Renal cortex interstitium (tissue), 15 donors: ENCODE measurements at places on chromosomes 7 and 10. TPM values are rescaled to one million over a fixed set of nuclear protein-coding genes. Genes with fewer than 3 reads are reported as not detected.

DNA sequence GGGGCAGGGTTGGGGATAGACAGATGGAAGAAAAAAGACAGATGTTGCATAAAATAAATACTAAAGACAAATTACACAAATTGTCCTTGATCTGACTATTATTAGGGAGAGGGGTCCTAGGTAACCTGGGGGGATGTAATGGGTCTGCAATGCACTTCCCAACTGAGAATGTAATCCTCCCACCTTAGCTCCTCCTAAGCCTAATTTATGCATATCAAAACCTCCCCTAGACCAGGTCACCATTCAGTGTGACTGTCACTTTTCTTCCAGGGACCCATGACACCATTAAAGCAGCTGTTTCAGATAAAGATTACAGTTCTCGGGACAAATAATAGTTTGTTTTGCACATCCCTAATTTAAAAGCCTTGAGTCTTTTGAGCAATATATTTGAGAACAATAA lies 133.9 kb upstream of the FEZF1 start:
- no peak for DNase-seq

GRCh38 chr10:131650771-131651673 lies 249.8 kb upstream of the PPP2R2D start:
- no peak for DNase-seq

DNA sequence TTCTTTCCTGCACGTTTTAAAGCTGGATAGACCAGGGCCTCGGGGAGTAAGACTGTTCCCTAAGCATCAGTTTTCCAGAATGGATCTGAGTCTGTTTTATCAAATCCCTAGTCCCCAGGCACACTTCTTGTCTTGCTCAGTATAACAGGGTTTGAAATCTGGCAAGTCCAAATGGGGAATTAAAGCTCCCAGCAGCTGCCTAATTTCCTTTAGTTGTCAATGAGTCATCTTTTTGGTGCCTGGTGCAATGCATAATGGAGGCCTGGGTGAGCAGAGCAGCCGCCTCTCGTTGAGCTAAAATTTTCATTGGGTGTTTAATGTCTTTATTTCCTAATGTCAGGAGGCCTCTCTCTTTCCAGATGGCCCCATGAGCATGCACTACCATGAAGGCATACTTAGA lies 87.9 kb downstream of the STRA8 start:
- no peak for DNase-seq

- no peak for DNase-seq
These were observed 327.8 kb upstream of the C7orf33 start for GRCh38 chr7:148262721-148263229.

- no peak for DNase-seq
These were observed 9.2 kb upstream of the WNT2 start for GRCh38 chr7:117332031-117332430.

DNA sequence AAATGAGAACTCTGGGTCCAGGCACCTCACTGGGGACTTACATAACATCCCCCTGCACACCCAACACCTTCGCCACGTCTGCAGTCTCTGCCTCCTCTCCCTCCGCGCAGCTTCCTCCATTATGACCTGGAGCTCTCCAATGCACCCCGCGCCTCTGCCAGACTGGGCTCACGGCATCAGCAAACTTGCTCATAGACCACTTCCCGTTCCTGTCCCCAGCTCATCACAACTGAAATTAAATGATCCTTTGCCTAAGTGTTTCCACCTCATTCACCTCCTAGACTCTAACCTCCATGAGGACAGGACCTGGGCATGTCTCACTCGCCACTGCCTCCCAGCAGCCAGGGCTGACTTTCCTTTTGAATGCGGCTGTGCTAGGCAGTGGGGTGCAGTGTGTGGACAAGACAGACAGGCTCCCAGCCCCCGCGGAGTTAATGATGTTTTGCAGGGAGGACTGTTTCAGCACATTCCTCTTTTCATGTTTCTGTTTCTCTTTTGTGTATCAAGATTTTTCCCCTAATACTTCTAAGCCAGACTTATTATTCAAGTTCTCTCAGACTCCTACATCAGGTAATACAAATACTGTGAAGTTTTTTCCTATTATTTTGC lies 18.8 kb downstream of the CHST15 start:
- no peak for DNase-seq

- no peak for DNase-seq
These were observed 300.0 kb upstream of the NRG3 start for GRCh38 chr10:81575036-81575435.

- DNase-seq: no peak
These were observed 88.1 kb downstream of the HIP1 start for GRCh38 chr7:75650681-75651080.

DNA sequence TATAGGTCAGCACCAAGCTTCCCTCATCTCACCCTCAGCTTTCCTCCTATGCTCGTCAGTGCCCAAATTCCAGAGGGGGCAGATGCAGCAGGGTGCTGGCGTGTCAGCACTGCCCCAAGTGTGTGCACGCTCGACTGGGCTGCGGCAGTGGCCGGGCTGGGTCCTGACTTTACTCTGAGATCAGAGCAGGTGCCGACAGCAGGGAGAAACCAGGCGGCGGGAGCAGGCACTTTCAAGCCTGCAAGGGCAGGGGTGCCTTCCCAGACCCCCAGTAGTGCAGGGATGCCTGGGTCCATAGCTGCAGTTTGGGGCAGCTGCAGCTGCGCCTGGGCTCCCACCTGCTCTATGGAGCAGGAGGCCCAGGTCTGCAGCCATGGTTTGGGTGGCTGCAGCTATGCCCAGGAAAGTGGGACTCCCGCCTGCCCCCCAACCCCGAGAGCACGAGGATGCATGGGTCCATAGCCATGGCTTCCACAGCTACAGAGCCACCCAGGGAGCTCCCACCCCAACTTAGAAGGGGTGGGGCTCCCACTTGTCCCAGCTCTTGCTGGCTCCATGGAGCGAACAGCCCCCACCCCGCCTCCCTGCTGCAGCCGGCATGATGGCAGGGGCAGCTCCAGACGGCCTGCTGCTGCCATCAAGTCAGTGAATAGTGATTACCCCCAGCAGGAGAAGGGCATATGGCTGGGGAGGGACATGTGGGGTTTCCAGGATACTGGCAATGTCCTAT lies 199.2 kb upstream of the KMT2E start:
- no peak for DNase-seq

DNA sequence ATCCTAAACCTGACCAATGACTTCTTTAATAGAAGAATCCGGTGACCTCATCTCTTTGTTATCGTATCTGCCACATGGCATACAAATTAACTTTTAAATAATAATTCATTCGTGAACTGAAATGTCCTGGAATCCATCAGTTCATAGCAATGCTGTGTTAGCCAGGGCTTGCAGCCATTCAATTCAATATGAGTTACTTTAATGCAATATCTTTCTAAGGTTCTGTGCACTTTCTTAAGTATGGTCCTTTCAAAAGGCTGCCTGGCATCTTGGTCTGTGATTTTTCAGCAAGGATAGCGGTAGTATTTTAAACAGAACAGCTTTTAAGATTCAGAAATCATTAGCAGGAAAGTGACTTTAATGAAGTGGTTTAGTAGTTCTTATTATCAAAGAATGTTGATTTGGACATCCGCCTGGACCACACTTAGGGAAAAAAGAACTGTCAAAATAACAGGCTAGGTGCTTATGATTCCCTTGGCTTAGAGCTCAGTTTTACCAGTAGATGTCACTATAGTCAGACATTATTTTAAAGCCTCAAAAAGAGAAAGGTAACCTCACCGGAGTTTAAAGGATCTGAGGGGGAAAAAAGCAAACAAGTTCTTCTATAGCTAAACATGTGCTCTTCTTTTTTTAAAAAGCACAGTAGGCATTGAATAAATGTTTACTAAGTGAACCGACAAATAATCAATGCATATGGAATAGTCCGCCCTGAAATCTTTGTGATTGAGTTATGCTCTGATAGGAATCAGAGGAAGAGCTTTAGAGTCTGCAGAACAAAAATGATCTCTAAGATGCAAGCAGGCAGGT lies 22.7 kb downstream of the SLC35G1 start:
- no peak for DNase-seq

DNA sequence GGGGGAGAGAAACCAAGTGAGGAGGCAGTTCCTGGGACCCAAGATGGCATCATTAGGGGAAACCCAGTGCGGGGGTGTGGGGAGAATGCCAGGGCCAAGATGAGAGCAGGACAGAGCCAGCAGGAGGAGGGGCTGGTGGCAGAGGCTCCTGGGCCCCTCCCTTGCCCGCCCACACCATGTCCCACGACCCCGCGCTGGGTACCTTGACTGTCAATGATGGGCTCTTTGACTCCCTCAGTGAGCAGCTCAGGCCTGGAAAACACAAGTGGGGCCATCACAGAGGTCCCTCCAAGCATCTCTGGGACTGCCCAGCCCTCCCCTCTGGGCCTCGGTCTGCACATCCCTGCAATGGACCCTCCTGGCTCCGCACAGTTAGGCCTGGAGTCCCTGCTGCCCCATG lies 75.4 kb downstream of the RABGEF1 start:
- DNase-seq: no peak

GRCh38 chr7:78223598-78223997 lies 425.0 kb downstream of the PHTF2 start:
- DNase-seq: no peak

DNA sequence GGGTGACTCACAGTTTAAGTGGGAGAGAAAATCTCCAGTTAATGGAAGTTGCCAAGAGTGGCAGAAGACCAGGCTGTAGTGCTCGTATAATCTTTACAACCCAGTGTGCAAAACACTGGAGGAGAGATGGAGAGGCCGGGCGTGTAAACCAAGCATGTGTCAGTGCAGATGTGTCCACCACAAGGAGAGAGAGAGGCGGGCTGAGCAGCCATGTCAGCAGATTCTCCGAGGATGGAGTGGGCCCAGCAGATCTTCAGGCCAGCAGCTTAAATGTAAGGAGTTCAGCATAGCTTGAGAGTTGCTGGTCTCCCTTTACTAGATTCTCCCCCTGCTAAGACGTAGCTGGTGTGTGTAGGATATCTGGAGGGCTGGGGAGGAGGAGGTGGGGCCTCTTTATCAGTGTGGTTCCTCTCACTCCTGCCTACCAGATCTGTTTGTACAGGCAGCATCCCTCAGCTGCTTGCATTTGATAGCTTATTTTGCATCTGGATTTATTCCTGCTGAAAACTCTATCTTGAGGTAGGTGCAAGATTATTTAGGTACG lies 13.7 kb downstream of the BPGM start:
- no peak for DNase-seq

DNA sequence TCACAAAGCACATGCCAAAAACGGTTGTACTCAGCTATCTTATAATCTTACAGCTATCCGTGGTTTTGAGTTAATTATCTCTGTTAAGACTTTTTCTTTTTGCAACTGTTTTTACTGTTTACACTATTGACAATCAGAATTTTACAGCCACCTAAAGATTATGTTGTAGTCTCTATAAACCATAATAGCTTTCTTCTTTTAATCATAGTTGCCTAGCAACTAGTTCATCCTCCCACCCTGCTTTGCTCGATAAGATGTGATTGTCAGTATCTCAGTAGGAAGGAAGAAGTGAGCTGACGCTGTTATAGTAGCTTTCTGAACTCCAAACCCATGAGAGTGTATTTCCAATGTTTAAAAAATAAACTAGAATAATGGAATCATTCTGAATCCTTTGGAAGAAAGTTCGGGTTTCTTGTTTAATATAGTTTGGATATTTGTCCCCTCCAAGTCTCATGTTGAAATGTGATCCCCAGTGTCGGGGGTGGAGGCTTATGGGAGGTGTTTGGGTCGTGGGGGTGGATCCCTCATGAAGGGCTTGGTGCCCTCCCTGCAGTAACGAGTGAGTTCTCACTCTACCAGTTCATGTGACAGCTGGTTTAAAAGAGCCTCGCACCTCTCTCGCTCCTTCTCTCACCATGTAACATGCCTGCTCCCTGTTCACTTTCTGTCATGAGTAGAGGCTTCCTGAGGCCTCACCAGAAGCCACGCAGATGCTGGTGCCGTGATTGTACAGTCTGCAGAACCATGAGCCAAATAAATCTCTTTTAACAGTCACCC lies 68.1 kb downstream of the SVOPL start:
- no peak for DNase-seq

DNA sequence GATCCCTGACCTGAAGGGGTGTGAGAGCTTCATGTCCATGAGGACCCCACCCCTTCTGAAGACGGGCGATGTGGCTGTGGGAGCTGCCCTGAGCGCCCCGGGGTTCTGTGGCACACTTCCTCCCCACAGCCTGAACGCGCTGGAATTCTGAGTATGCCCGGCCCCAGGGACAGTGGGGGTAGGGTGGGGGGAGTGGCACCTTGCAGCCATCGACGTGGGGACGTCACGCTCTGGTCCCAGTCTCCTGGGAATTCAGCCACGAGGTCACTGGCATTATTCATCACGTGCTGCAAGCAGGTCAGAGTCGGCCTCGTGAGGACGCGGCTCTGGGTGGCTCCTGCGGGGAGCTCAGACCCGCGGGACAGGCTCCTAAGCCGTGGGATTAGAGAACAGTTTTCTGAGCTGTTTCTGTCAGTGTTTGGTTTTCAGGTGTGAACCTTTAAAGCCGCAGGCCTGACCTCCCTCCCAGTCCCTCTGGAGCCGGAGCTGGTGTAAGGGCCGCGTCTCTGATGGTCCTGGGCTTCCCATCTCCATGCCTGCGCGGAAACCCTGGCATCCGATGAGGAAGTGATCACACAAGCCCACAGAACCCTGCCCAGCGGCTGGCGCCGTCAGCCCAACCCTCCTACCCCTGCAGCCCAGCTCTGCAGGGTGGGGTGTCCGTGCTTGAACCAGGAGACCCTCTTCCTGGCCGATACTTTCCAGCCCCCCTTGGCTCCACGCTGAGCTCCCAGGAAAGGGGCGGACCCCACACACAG lies 16.1 kb downstream of the GPR146 start:
- no peak for DNase-seq

DNA sequence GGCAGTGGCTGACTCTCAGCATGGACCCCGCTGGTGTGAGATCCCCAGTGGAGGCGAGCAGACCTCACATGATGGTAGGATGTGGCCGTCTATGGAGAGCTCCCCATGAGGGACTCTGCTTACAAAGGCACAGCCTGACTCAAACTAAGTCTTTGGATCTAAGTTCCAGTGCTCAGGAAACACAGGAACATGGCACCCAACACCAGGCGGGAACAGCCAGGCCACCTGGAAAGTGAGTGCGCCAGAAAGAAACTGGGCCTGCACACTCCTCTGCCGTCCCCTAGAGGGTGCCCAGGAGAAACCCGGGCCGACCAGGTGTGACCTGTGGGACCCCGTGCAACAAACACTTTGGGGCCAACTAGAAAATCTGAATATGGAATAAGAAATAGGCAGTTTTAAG lies 10.0 kb downstream of the PITRM1 start:
- no peak for DNase-seq

The CPVL gene
- 56.7 TPM for polyA plus RNA-seq

The MRPS17 gene
- 16.0 TPM for polyA plus RNA-seq

The DDX50 gene
- 57.7 TPM for polyA plus RNA-seq

The WNT2 gene
- polyA plus RNA-seq: 1.3 TPM

The GPER1 gene
- 6.1 TPM for polyA plus RNA-seq

The ZNF438 gene
- 6.9 TPM for polyA plus RNA-seq

The ZNF365 gene
- polyA plus RNA-seq: 0.46 TPM

The PON3 gene
- polyA plus RNA-seq: 2.2 TPM

The ANKRD30A gene
- polyA plus RNA-seq: not detected

The ZNF488 gene
- polyA plus RNA-seq: 4.2 TPM

The LRRC61 gene
- polyA plus RNA-seq: 30.2 TPM

The CPEB3 gene
- 2.5 TPM for polyA plus RNA-seq

The CACNB2 gene
- polyA plus RNA-seq: 2.7 TPM

The NUP42 gene
- 55.1 TPM for polyA plus RNA-seq

The RBP3 gene
- polyA plus RNA-seq: 0.06 TPM

The EN2 gene
- 0.42 TPM for polyA plus RNA-seq
